ENCODE measurements at places on chromosomes 12 and 14. TPM values are rescaled to one million over a fixed set of nuclear protein-coding genes. Genes with fewer than 3 reads are reported as not detected.

Gene ALKBH1
- total RNA-seq: 8.7 TPM

DNA sequence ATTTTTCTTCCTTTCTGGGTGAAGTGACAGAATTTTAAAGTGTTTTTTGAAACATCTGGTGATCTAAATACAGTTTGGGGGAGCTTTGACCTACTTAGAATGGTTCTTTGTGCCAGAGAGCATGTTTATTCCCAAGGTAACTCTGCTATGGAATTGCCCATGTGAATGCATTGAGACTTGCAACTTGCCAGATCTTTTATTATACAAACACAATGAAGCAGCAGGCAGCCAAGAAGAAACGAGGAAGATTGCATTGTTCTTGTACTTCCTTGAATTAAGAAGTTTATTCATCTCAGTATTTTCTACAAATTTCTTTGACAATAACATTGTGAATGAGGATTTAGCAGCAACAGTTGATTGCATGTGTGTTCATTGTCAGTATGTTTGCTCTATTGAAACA is 55.5 kb downstream of the FGD4 start:
- DNase-seq: no peak

Gene LARP4
- total RNA-seq: 57.9 TPM

DNA sequence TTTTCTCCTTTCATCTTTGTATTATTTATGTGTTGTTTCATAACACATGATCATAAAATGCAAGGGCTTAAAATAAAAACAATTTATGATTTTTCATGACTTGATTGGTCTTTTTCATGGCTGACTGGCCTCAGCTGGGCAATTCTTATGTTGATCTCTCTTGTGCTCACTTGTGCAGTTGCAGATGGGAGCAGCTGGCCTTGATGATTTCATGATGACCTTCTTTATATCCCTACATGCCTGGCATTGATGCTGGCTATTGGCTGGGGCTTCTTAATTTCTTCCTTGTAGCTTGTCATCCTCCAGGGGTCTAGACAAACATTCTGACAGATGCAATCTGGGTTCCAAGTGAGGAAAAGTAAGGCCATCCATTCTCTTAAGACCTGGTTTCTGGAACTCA is 1832.8 kb upstream of the FLRT2 start:
- DNase-seq: no peak

GRCh38 chr12:630656-631632 is 32.3 kb downstream of the NINJ2 start:
- no peak for DNase-seq

Gene DHH
- total RNA-seq: not detected

- no peak for DNase-seq
Measured at GRCh38 chr14:22434030-22434429, 155.0 kb downstream of the DAD1 start.

Gene ANKRD33
- total RNA-seq: not detected

DNA sequence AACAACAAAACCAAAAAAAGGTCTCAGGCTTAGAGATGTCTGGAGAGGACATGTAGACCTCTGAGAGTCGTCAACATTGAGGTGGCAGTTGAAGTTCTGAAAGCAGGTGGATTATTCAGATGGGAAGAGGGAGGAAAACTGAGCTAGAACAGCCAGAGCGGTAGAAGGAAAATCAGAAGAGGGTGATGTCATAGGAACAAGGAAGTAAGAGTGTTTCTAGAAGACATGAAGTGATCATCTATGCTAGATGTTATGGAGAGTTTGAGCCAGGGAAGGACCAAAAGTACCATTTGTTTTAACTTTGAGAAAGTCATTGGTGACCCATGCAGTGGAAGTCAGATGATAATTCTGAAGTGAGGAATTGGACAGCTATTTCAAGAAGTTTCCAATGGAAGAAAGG is 316.2 kb upstream of the RGS6 start:
- DNase-seq: no peak

DNA sequence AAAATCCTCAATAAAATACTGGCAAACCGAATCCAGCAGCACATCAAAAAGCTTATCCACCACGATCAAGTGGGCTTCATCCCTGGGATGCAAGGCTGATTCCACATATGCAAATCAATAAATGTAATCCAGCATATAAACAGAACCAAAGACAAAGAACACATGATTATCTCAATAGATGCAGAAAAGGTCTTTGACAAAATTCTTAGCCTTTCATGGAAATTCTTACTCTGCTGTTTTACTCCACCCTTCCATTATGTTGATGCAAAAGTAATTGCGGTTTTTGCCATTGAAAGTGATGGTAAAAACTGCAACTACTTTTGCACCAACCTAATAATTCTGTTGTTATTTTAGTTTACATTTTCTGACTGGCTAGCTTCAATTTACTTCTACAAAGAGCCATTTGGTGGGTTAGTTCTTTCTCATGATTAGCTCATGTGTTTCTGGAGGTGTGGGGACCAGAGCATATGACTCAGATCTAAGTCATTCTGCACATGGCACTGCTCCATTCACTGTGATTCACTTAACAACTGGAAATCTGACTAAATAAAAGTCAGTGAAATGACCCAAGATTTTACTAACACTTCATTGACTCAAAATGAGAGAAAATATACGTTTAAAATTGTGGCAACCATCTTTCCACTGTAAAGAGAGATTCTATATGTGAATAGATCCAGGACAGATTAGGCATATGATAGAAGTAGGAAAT is 99.9 kb downstream of the TMTC3 start:
- peak; percentile 89 for DNase-seq

Gene GOLGA5
- 64.7 TPM for total RNA-seq

Gene PITPNM2
- 4.2 TPM for total RNA-seq

DNA sequence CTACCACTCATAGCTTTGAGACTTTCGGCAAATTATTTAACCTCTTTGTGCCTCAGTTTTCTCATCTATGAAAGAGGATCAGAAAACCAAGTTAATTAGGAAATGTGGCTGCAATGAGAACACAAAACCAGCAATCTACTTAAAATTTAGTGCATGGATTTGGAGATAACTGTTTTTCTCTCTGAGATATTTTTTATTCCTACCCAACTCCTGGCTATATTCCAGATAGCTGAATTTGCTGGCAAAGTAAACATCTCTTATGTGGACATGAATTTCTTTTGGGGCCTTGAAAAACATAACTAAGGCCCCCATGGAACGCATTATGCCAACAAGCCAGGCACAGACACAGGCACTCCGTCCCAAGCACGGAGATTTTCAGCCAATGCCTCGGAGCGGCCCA is 53.4 kb upstream of the FOXN3 start:
- DNase-seq: no peak

DNA sequence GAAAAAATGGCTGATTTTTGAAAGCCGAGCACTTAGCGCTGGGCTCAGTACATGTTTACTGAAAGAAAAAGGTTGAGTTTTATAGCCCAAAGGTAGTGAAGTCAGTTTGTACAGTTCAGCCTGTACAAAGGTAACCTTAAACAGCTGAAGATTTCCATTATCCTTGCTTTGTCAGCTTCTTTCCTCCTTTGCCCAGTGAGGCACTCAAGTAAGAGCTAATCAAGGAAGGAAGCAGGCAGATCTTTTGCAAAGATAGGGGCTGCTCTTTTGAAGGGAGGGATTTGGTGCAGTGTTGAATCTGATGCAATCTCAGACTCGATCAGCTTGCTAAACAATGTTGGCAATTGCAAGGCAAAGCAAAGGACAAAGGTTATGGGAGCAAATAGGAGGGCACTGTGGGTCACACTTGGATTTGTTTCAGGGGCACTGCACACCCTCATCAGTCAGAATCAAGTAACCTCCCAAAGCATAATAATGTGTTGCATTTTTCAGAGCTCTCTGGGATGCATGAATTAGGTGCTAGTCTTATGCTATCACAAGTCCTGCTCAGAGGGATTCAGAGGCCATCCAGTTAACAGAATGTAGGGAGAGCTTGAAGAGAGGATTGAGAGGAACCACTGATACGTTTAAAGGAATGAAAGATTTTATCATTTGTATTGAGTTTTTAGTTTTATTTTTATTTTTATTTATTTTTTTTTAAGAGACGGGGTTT is 44.4 kb downstream of the ANO6 start:
- peak; percentile 81 for DNase-seq

Gene SLC6A15
- total RNA-seq: 0.43 TPM
